ENCODE measurements at places on chromosomes 4 and X.

GRCh38 chrX:131394384-131394783, 105.3 kb upstream of the IGSF1 start:
- DNase-seq = no peak

DNA sequence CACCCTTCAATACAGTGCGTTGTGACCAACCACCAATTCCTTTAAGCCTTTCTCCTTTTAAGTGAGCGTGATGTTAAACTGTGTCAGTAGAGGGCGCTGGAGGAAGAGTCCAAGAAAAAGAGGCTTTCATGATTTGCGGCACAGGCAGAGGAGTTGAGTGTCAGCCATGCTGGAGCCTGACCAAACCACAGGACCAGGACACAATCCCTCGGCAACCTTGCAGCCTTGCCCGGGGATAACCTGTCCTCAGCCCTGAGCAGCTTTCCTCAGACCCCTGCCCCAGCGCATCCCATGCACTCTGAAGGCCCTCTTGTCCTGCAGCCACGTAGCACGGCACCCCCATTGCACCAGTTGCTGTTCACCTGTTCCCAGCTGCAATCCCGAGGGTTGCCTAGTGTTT, 53.5 kb upstream of the SMIM31 start:
- DNase-seq = no peak

DNA sequence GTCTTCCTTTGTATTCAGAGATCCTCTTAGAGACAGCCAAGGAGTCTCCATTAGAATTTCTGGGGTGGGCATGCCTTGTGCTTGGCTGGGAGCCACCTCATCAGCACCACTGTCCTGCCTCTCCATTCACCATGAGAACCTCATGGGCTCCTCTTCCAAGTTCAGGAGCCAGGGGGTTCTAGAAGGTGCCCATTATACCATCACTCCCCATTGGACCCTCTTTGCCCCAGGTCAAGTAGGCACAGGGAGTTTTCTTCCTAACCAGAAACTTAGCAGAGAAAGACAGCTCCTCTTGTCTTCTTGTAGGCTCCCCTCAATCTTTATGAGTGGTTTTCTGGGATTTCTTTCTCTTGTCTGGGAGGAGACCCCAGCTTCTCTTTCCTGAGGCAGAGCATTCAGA, 31.1 kb downstream of the ASMT start:
- DNase-seq = no peak

GRCh38 chrX:31314921-31315320, 243.1 kb upstream of the FTHL17 start:
- DNase-seq = no peak

DNA sequence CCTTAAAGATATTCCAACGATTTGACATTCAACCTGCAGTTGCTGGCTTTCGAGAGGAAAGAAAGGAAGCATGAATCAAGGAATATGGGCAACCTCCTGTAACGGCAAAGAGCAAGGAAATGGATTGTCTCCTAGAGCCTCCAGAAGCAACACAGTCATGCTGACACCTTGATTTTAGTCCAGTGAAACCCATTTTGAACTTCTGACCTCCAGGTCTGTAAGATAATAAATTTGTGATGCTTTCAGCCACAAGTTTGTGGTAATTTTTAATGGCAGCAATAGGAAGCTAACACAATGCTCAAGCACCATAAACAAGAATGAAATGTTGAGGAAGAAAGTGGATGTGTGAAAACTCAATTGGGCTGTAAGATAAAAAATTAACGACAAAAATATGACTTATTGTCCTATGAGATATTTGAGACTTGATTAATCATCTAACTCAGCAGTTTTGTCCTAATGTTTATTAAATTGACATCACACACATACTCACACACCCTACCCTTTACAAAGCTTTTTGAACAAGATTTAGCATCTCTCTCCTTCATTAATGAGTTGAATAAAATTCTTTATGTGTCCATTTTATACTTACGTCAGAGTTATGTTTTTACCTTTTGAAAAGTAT, 857.2 kb upstream of the INTU start:
- DNase-seq = no peak

DNA sequence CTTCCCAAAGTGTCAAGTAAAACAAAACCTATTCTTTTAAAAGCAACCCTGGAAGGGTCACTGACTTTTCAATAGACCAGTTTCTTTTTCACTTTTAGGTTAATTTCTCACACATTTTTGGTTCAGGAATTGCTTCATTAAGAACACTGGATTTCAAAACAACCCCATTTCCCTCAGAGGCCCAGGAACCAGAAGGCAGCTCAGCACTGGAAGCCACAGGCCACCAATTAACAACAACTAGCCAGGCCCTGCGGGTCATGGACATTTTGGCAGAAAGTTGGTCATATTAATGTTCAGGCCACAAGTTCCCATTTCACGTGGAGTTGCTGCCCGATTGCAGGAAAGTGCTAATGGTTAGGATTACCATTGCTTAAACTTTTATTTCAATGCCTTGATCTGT, 39.8 kb downstream of the HAND2 start:
- no peak for DNase-seq

DNA sequence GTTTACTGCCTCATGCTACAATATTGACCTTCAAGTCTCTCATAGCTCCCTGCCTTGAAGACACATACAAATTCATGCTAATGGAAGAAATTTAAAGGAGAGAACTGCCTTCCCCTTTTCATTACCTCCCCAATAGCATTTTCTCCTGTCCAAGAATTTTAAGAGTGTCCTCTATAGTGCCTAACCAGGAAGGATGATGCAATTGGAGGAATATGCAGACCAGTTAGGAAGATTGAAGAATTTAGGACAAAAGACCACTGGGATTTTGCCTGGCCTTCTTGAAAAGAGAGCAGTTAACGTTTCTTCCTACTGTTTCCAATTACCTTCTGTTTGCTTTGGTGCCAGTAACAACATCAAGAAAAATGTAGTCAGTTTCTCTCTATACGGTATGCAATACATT, 443.9 kb downstream of the INPP4B start:
- DNase-seq = no peak

DNA sequence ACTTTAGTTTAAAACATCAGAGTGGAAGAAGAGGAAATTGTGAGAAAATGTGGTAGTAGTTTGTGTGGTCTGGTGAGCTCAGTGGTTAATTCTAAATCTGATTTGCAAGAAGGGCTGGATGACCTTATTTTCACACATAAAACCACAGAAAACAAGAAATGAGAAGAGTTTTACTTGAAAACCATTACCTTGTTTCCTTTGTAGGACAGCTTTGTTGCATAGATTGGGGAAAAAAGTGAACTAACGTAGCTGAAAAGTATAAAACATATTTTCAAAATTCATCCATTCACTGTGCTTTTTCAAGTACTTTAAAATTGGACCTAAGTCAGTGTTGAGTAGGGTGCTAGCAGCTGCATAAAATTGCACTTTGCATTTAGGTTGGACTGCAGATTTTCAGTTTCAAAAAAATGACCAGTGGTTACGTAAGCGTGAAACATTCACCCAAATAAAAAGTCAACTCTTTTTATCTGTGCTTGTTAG, 211.3 kb downstream of the ARHGAP10 start:
- no peak for DNase-seq

DNA sequence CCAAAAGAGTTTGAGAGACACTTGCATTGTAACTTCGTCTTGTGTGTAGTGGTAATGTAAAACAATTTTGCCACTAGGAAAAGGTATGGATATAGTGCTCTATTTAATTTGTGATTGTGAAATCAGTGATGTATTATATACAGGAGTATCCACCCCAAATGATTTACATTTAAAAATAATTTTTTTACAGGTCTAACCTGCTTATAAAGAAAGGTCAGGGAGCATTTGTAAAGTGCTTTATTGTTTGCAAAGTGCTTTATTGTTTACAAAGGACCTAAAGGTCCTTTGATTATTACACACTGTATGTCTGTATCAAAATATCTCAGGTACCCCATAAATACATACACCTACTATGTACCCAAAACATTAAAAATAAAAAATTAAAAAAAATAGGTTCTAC, 70.3 kb downstream of the DCK start:
- DNase-seq = no peak

DNA sequence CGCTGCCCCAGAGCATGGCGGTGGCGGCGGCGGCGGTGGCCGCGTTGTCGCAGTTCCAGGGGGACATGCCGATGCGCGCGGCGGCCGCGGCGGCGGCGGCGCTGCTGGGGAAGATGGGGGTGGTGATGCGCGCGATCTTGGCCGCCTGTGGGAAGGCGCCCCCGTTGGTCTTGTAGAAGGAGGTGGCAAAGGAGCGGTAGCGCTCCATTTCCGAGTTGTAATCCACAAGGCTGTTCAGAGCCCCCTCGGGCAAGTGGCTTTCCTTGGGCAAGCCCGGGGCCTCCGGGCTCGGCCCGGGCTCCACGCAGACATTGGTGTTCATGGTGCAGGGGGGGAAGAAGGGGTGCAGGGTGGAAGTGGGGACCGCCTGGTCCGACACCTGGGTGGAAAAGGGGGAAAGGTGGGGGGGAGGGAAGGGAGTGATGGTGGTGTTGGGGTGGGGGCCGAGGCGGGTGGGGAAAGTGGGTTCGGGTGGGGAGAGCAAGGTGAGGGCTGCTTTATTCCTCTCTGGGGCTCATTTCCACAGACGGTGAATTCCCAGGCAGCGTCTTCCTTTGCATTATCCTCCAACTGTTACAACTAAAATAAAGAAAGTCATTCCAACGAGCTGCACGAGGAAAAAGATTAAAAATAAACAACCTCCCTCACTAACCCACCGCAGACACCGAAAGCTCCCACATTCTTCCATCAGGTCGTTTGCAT, 3.1 kb downstream of the CXXC4 start:
- peak; percentile 74 for DNase-seq

- peak; percentile 69 for DNase-seq
These were observed 146.2 kb downstream of the SPATA18 start for GRCh38 chr4:52197306-52197705.

DNA sequence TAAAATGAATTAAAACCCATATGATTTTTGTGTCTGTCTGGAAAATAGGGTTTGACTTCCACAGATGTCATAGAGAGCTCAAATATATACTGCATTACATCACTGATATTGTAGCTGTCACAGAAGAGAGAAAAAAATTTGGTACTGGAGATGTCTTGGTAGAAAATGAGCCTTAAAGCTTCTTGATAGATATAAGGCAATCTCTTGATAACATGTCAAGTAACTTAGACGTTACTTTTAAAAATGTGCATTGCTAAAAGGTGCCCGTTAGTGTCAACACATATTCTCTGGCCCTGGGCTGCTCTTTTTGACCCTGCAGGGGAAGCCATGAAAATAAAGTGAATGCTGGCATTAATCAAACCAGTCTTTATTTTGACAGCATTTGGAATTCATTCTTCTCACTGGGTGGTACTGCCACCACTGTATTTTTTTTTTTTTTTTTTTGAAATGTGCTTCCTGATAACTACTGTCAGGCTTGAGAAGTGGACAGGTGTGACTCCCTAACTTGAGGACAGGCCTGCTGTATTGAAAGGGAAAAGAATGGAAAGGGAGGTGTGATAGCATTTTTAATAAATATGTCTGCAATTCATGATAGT, 53.0 kb upstream of the RAPGEF2 start:
- DNase-seq = no peak

DNA sequence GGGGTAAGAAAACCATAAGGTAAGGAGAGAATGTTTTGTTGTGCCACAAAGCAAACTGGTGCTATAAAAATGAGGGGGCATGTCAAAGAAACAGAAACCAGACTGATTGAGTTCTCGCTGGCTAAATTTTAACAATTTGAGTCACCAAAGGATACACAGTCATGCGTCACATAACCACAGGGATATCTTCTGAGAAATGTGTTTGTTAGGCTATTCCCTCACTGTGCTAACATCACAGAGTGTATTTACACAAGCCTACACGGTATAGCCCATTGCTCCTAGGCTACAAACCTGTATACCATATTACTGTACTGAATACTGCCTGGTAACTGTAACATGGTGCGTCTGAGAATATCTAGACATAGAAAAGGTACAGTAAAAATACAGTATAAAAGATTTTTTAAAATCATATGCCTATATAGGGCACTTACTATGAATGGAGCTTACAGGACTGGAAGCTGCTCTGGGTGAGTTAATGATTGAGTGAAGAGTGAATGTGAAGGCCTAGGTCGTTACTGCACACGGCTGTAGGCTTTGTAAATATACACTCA, 50.1 kb downstream of the FBXW7 start:
- DNase-seq = peak; percentile 39

GRCh38 chr4:139030614-139031235, 15.1 kb downstream of the NOCT start:
- DNase-seq = peak; percentile 88

DNA sequence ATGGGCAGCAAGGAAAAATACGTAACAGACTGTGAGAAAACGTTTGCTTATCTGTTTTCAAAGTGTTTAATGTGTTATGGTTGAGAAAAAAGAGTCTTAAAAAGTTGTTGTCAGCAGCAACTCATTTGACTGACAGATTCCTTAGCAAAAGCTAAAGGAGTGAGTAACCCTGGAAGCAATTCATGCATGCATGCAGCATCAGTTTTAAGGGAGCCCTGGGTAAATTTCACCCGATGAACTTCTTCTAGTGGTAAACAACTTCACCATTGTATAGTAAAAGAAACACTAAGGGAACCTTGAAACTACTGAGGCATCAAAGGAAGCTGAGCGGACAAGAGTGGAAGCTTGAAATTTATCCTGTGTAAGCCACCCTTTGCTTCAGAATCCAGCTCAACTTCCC, 583.2 kb upstream of the INTU start:
- DNase-seq = no peak

- no peak for DNase-seq
These were observed 14.1 kb downstream of the KLF3 start for GRCh38 chr4:38678078-38678477.

- DNase-seq = peak; percentile 79
These were observed 82.3 kb downstream of the PRSS12 start for GRCh38 chr4:118270492-118270891.

DNA sequence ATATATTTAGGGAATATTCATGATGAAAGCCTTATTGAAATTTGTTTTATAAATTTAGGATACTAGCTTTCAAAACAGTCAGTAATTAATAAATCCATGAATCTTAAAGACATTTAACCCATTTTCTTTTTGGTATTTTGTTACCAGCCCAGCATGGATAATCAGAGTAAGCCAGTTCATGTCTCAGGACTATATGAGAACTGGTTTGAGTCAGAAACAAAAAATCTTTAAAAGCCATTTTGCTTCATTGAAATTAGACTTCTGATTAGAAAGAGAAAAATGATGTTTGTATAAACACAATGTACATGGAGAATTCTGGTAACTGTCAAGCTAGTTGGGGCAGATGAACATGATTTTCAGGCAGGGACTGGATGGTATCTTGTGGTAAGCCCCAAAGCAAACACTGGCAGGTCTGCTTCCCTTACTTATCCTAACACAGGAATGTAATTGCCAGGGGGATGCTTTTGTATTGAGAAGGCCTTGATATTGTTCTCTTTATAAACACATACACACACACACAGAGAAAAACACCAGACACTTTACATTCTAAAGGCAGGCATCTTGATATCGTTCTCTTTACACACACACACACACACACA, 9.4 kb downstream of the ARHGAP10 start:
- DNase-seq = no peak

- DNase-seq = no peak
These were observed 388.2 kb downstream of the STIM2 start for GRCh38 chr4:27248829-27249228.

GRCh38 chrX:105114554-105115130, 105.9 kb downstream of the TEX13A start:
- no peak for DNase-seq

GRCh38 chrX:45421806-45422205, 221.1 kb upstream of the DIPK2B start:
- no peak for DNase-seq
